Activated gamma-delta T cell treated with Interleukin-2 at 50 U/mL for 16 hours (primary cell): ENCODE measurements at places on chromosomes 16 and 17.

DNA sequence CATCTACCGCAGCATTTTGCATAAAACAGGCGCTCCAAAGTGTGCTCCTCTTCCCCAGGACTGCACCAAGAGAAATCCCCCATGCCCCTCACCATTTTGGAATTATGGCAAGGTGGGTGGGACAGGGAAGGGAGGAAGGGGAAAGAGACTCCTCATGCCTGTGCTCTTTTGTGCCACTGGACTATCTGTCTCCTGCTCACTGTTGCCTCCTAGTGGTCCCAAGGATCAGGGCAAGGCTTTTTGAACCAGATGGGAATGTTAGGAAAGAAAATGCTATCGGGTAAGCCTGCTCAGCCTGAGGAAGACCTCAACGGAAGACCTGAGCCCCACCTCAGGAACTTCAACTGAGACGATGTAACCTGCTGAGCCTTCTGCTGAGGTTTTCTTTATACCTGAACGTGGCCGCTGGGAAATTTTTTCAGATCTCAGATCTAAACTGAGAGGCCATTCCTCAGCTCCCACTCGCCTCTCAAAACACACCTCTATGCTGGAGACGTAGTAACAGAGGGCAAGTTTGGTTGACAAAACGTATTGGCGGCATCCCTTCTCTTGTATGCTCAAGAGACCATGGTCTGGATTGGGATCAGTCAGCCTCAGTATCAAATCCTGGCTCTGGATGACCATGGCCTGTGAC lies 58.3 kb downstream of the SPACA3 start:
- DNase-seq: peak; percentile 22

- DNase-seq: no peak
These were observed 8.4 kb downstream of the FAAP100 start for GRCh38 chr17:81543756-81544155.

GRCh38 chr17:59530531-59530930 lies 34.9 kb upstream of the DHX40 start:
- no peak for DNase-seq

- DNase-seq: no peak
These were observed 3.1 kb downstream of the BANP start for GRCh38 chr16:87954361-87954760.

- no peak for DNase-seq
These were observed 9.8 kb upstream of the RFFL start for GRCh38 chr17:35073183-35073790.

- DNase-seq: peak; percentile 90
These were observed at the start of gene RSL1D1 for GRCh38 chr16:11851294-11852091. TSS of gene RSL1D1 (minus strand) at chr16:11851542. CDS start at chr16:11851512, 30 bp downstream.

DNA sequence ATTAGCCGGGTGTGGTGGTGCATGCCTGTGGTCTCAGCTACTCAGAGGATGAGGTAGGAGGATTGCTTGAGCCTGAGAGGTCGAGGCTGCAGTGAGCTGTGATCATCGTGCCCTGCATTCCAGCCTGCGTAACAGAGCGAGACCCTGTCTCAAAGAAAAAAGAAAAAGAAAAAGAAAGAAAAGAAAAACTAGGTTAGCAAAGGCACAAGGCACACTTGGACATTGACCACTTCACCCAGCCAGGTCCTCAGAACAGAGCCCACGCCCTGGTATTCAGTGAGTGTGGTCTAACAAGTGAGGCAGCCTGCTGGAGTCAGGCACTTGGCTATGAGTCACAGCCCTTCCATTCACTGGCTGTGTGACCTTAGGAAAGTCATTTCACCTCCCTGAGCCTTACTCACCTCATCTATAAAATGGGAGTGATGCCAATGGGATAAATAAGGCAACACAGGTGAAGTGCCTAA lies 10.4 kb downstream of the MILR1 start:
- DNase-seq: no peak

DNA sequence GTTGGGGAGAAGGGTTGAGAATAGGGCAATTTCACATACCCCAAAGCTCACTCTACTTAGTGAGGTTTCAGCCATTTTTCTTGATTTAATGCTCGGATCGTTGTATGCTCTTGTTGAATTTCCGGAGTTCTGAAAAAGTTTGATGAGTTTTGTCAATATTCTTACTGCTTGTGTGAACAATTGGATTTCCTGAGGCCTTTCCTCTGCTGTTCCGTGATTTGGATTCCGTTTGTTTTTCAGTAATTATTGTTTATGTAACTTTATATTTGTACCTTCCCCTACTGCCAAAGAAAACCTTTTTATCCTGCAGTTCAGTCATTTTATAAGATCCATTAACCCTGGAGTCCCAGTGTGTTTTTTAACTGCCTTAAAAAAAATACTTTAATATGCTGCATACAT lies 62.9 kb downstream of the PHKB start:
- no peak for DNase-seq

DNA sequence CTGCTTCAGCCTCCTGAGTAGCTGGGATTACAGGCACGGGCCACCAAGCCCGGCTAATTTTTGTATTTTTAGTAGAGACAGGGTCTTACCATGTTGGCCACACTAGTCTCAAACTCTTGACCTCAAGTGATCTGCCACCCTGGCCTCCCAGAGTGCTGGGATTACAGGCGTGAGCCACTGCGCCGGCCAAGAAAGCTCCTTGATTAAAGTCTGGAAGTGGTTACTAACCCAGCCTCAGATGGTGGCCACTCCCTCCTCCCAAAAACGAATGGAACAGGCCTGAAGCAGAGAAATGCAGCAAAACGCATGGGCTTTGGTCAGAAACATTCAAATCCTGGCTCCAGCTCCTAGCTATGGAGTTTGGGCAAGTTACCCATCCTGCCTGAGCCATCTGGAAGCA lies 11.3 kb downstream of the FKBP10 start:
- DNase-seq: no peak

DNA sequence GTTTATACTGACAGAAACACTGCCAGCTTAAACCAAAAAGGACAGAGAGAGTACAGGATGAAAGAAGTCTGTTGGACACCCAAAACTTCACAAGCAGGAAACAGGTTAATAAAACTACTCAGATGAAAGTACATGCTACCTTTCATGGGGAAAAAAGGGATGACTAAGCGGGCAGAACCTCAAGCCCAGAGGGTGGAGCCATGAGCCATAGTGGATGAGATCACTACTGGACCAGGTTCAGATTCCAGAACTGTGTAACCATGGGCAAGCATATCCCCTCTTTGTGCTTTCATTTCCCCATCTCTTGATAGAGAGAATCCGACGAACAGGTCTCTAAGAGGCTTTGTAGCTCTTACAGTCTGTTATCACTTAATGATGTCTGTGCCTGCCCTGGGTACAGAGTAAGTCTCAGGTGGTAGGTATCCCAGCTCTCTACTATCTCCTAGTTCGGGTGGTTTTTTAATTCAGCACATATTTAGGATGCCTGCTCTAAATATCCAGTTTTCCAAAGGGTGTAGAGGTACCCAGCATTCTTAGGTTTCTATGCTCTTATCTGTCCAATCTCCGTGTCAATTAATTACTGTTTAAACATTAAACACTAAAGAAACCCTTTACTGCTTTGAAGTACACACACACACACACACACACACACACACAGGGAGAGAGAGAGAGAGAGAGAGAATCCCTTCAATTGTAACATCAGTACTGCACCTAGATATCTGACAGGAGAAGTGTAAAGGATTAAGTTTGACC lies 206.7 kb downstream of the ZNF423 start:
- DNase-seq: no peak

DNA sequence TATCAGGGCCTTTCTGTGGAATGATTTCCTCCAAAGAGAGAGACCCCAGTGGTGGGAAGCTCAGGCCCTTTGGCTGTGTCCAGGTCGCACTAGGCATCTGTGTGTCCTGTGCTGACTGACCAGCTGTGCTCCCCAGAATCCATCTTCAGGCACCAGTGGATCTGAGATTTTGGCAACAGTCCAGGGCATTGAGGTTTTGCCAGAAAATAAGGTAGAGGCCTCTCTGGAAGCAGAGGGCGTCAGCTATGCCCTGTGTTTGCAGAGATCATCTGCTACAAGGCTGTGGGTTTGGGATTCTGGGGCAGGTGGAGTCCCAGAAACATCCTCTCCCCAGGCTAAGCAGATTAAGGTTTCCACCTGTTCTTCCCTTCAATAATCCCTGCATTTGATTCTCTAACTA lies 57.5 kb upstream of the TOB1 start:
- no peak for DNase-seq

DNA sequence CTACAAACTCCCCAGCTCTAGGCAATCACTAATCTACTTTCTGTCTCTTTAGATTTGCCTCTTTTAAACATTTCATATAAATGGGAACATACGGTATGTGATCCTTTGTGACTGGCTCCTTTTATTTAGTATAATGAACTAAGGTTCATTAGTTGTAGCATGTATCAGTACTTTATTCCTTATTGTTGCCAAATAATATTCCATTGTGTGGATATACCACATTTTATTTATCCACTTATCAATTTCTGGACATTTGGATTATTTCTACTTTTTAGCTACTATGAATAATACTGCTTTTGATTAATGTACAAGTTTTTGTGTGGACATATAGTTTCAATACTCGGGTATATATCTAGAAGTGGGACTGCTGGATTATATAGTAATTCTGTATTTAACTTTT lies 7.9 kb downstream of the DDX19B start:
- no peak for DNase-seq

- no peak for DNase-seq
These were observed 48.9 kb downstream of the VMP1 start for GRCh38 chr17:59756236-59756818.

DNA sequence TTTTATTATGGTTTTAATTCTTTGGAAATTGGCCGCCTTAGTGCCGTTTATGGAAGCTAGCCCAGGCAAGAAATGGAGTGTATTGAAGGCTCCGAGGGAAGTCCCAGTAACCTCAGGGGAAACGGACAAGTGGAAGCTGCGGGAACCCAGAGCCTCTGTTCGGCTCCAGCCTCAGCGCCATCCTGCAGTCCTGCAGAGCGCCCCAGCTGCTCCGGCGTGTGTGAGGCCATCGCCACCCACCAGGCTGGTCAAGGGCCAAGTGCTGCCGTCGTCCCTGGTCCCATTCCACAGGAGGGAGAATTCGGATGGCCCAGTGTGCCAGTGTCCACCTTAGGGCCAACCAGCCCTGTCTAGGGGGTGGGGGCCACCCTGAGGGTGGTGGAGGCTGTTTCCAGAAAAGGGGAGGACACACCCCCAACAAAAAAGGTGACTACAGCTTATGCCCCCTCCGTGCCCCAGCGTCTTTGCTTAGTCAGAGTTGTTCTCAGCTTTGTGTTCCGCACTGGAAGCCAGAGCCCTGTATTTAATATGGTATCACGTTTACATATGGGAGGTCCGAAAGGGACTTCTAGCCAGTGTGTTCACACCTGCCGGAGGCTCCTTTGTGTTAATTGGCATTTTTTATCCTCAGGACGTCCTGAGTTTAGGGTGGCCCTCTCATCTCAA lies 13.0 kb downstream of the MGRN1 start:
- no peak for DNase-seq

DNA sequence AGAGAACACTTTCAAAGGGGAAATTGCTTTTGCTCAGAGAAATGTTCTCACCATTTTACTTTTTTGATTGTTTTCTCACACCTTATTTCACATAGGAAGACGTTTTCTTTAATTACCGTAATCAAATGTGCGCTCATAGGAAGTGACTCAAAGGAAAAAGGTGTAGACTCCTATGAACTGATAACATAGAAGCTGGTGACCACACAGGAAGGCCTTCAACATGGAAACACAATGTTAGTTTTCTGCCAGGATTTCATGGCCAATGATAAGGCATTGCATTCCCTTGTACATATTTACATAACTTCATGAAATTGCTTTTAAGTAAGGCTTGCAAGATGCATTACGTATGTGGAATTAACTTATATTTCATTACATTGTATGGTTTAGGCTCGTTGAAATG lies 40.9 kb upstream of the KCNJ16 start:
- DNase-seq: no peak

GRCh38 chr17:70795620-70796019 lies 626.3 kb downstream of the KCNJ2 start:
- no peak for DNase-seq

DNA sequence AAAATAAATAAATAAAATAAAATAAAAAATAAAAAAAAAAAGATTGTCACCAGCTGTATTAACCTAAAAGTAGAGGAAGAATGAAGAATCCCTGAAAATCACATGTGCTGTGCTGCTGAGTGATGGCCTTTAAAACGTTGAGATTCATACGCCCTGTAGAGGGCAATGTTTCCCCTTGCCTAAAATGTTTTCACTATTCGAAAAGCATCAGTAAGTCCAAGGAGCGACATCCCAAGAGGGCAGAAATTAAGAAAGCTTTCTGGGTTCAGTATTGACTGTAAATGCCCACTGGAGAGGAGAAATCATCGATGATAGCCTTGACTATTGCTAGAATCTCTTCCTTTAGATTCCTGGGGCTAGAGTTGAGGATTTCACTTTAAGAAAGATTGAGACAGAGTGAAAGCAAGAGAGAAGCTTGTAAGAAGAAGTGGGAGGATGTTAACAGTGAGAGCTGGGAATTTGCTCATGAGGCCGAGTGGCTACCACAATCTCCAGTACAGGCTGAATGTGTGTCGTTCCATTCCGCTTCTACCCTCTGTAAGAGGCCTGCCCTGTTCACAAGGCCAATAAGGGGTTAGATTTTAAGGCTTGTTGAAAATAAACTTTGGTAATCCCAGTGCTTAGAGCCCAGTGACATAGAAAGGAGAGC lies 170.8 kb upstream of the FAM20A start:
- no peak for DNase-seq

GRCh38 chr17:47729476-47729875 lies 3.6 kb upstream of the TBX21 start:
- DNase-seq: no peak

DNA sequence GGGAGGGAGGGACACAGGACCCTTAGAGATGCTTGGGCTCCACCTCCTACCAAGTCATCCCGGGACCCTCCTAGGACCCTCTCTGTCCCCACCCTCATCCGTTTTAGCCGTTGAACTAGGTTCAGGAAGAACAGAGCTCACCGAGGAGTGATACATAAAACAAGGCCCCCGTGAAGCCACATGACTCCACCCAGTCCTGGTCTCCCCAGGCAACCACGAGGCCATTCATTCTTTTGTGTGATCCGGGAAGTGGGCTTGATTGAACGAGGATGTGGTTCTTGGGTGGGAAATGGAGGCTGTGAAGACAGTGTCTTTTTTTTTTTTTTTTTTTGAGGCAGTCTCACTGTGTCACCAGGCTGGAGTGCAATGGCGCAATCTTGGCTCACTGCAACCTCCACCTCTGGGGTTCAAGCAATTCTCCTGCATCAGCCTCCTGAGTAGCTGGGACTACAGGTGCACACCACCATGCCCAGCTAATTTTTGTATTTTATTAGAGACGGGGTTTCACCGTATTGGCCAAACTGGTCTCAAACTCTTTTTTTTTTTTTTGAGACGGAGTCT lies 14.8 kb downstream of the TRARG1 start:
- DNase-seq: peak; percentile 90
